Stimulated activated CD8-positive, alpha-beta memory T cell treated with anti-CD3 and anti-CD28 coated beads, Interleukin-4, amount 100 ng/mL, for 48 hours (primary cell): ENCODE measurements at places on chromosomes 6 and 20.

GRCh38 chr20:33277471-33278441 is 5.3 kb upstream of the BPIFB1 start:
- no peak for DNase-seq

- no peak for DNase-seq
These were observed 616.7 kb downstream of the PHF3 start for GRCh38 chr6:64252256-64252655.

DNA sequence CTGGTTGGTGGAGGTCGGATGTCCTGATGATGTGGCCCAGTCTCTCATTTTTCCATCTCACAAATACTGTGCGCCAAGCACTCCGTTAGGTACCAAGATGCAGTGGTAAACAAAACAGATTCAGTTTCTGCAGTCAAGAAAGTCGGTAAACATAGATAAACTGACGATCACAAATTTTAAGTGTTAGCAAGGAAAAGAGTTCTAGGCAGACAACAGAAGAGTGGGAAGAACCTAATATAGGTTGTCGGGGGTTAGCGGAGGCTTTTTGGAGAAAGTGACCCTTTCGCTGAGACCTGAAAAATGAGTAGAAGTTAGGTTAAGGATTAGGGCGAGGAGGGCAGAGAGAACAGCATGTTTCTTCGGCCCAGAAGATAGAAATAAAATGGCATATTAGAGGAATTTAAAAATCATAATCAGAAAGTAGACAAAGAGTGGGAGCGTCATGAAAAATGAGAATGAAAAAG is 514 bp downstream of the ORC3 start:
- DNase-seq: no peak

- no peak for DNase-seq
These were observed 68.3 kb downstream of the NOL4L start for GRCh38 chr20:32516583-32517517.

GRCh38 chr20:37558779-37559178 is 31.1 kb upstream of the BLCAP start:
- DNase-seq: no peak

DNA sequence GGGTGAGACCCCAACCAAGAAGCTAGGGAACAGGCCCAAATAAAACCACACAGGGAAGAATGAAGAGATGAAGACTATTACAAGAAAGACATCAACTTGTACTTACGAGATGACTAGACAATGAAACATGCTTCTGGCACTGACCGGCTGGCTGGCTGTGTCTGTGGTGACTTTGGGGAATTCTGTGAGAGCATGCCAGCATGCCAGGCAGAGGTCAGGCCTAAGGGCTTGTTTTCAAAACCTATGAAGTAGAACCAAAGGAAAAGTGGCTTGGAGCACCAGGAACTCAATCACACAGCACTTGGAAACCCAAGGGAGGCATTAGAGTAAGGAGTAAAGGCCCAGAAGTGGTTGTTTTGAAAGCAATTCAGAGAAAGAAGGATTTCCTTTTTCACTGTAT is 28.4 kb upstream of the GSTA3 start:
- no peak for DNase-seq

GRCh38 chr6:3162565-3163247 is 5.4 kb upstream of the TUBB2A start:
- DNase-seq: peak; percentile 65

DNA sequence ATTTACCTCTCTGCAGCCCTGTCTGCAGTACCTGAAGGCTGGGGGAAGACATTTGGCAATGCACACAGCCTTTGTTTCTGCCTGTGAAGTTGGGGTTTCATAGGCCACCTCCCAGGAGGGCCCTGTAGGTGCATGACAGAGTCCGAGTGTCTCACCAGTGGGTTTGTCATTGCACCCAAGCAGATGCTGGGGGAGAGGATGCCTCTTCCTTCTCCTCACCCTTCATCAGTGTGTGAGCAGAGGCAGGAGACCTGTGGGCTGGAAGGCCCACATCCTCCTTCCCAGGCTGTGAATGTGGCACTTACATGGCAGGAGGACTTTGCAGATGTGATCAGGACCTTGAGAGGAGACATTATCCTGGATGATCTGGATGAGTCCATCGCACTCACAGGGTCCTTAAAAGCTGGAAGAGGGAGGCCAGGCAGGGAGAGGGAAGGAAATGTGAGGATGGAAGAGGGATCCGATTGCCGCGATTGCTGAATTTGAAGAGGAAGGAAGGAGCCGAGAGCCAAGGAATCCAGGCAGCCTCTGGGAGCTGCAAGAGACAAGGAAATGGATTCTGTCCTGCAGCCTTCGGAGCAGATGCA is 30.4 kb downstream of the SYNJ2 start:
- no peak for DNase-seq

DNA sequence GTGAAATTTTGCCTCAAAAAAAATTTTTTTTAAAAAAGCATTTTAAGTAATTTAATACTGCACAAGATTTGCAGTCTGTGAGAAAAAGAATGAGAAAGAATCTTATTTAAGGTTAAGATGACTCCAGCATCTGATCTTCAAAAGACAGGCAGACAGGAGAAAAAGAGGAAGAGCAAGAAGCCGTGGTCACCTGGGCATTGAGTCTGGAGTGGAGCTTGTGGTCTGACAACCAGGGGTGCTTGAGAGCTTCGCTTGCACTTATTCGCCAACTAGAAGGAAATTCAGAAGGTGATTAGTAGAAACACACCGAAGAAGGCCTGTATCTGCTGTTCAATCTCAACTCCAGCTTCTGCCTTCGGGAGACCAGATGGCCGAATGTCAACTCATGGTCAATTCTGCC is 75.9 kb downstream of the MYLK4 start:
- DNase-seq: no peak

DNA sequence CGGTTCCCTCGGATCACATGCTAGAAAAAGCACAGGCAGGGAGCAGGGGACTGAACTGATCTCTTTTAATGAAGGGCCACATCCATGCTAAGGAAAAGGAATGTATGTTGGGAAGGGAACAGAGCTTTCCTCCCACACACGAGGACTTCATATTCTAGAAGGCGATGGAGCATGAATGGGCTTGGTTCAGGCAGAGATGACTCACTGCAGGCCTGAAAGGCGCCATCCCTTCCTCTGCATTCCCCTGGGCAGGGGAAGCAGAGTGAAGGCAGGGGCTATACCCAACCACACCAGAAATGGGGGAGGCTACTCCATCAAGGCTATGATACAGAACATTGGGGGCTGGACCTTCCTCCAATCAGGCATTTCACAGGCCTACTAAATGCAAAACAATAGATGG is 30.6 kb downstream of the ELMO2 start:
- DNase-seq: no peak

DNA sequence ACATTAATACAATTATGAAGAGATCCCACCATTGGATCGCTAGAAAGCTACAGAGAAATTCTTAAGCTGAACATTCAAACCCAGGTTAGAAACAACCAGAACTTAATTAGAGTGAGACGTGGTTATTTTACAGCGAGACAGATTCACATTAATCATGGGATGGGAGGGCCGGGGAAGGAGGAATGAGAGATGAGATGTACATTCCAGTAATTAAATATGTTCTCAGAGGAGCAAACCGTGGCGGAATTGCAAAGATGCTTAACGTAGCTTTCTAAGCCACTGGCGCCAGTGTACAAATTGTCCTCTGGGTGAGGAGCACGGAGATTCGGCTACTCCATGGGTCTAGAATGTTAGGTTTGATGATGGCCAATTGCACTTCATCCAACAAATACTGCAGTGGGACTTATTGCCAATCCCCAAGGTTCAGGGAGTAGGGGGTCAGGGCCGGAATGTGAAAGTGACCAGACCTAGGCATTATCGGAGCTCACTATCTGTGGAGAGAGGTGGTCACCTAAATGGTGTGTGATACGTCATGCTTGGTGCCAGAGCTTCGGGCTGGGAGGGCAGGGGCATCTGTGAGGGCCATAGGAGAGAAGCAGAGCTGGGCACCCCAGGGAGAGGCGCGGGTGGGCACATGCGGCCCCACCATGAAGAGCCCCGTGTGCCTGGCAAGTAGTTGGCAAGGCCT is 114.7 kb downstream of the EDN3 start:
- no peak for DNase-seq

DNA sequence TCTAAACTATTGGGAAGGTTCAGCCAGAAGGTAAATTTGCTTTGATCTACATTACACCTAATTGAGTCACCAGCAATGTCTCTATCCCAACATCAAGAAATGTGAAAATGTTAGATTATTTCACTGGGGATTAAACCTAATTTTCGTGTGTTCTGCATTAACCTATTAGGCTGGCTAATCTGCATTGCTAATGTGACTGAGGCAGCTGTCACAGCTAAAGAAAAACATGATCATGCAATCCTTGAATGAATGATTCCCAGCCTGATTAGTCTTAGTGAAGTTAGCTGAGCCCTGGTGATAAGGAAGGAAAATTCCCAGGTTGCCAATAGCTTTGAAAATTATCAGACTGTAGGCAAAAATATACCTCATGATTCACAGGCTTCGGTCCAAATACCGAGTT is 135.3 kb downstream of the LINC00237 start:
- no peak for DNase-seq
